ENCODE measurements at places on chromosomes 1 and 21.

DNA sequence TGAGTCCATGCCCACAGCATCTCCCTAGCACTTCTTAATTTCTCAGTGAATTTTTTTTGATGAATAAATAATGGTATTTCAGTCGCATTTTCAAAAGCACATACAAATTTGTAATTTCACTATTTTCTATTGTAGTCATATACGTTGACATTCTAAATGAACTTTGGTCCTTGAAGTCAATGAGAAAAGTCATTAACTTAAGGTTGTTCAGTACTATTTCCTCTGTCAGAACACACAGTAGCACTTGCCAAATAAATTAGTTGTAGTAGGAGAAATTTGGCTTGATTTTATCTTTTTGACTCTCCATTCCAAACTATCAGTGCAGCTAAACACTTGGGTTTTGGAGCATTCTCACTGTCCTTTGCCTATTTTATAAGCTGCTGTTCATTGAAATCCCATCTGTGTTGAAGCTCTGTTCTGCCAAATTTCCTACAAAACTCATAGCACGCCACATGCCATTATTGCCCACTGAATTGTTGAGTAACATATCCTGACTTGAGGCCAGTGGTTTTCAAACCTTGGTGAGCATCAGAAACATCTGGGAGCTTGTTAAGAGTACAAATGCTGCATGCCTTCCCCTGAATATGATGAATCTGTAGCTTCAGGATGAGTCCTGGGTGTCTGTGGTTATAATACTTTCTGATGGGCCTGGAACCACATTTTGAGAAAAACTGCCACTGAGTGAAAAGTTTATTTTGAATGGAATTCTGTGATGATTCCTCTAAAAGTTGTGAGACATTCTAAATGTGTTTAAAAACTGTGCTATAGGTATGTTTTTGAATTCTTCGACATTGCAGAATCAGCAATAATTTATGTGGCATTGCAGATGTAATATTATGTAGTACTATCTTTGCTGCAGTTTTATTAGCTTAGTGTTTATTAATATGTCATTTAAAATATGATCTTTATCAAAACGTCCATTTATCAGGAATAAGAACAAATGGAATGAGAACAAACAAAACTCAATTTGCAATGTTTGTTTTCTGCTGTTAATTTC is 78.9 kb downstream of the DNM3 start:
- peak; percentile 41 for DNase-seq

DNA sequence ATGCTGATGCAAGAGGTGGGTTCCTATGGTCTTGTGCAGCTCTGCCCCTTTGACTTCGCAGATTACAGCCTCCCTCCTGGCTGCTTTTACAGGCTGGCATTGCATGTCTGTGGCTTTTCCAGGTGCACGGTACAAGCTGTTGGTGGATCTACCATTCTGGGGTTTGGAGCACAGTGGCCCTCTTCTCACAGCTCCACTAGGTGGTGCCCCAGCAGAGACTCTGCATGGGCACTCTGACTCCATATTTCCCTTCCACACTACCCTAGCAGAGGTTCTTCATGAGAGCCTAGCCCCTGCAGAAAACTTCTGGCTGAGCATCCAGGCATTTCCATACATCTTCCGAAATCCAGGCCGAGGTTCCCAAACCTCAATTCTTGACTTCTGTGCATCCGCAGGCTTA is 989.0 kb downstream of the PLA2G4A start:
- DNase-seq = no peak

GRCh38 chr1:2417833-2418225 is 5.5 kb upstream of the PEX10 start:
- no peak for DNase-seq

DNA sequence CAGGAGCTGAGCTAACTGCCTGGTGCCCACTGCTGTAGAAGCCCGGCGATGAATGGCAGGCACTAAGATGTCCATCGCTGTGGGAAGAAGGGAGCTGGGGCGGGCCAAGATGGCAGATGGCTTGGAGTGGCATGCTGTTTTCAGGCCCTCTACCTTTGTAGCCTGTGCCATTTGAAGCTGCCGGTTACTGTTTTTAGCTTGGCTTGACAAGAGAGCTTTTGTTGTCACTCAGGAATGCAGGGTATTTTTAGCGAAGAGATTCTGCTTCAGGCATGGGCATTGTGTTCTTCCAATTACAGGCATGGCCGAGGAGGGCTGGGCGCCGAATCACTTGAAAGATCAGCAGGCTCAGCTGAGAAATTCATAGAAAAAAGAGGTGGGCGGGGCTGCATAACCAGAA is 348.7 kb downstream of the RPS6KC1 start:
- no peak for DNase-seq

GRCh38 chr1:15500184-15501178 is 23.5 kb downstream of the CASP9 start:
- no peak for DNase-seq

- peak; percentile 29 for DNase-seq
Measured at GRCh38 chr1:61173118-61173517, 90.8 kb downstream of the NFIA start.

DNA sequence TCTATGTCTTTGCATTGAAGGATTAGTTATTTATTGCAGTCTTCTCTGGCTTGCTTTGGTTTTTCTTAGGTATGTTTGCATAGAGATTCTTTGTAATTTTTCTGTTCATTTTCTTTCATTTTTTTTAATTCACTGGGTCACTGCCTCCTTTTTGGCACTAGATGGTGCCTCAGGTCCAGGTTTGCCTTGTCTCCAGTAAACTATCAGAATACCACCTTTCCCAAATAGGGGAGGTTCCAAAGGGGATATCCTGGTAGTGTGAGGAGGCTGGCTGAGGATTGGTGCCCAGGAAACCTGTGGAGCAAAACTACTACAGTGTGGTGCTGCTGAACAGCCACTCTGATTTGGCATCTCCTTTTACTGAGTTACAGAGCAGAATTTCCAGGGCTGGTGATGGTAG is 257.1 kb downstream of the KCTD3 start:
- DNase-seq = peak; percentile 42

DNA sequence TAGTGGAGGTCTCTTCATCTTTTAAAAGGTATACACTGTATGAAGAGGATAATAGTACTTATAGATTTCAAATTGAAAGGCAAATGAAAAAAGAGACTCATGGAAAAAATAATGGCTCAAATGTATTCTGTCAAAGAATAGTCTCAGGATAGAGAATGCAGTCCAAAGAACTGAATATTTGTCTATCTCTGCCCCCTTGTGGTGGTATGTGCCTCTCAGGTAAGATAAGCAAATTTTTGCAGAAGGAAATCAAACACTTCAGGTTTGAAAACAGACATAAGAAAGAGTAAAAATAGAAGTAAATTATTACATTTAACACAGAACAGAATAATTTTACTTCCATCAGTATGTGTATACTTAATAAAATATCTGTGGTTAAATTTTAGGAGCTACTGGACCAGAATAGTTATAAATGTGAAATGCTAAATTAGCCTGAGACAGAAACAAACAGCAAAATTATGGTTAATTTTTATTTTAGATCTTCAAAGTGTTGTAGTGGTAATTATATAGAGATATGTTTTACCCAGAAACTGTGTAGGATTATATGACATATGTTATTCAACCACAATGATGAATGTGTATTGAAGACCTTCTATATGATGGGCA is 164.4 kb upstream of the PALMD start:
- peak; percentile 70 for DNase-seq

GRCh38 chr1:232274236-232274855 is 355.6 kb downstream of the SIPA1L2 start:
- DNase-seq = no peak

DNA sequence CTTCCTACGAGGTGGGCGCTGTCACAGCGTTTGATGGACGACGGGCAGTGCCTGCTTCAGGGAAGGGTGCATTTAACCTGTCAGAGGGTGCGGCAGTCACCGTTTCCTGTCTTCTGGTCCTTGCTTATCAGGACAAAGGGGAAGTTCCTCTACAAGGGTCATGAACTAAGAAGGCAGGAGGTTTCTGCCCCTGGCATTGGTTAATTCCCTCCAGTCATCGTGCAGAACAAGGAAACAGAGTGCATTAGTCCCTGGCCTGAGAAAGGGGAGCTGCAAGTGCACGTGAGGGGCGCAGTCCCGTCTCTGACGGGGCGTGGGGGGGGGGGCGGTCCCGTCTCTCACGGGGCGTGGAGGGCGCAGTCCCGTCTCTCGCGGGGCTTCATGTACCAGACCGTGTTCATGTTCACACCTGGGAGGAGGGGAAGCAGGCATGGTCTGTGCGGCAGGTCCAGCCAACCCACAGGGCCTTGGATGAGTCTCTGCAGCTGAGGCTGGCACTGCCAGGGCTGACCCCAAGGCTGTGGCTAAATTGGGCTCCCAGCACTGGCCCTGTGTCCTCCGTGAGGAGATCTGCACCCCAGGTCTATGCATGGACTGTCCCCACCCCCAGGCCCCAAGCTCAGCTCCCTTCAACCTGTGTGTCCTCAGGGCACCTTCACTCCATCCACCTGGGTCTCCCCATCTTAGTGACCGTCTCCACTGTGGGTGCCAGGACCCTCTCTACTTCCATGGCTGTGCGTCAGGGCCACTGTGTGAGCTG is 89.2 kb upstream of the COL6A1 start:
- no peak for DNase-seq

DNA sequence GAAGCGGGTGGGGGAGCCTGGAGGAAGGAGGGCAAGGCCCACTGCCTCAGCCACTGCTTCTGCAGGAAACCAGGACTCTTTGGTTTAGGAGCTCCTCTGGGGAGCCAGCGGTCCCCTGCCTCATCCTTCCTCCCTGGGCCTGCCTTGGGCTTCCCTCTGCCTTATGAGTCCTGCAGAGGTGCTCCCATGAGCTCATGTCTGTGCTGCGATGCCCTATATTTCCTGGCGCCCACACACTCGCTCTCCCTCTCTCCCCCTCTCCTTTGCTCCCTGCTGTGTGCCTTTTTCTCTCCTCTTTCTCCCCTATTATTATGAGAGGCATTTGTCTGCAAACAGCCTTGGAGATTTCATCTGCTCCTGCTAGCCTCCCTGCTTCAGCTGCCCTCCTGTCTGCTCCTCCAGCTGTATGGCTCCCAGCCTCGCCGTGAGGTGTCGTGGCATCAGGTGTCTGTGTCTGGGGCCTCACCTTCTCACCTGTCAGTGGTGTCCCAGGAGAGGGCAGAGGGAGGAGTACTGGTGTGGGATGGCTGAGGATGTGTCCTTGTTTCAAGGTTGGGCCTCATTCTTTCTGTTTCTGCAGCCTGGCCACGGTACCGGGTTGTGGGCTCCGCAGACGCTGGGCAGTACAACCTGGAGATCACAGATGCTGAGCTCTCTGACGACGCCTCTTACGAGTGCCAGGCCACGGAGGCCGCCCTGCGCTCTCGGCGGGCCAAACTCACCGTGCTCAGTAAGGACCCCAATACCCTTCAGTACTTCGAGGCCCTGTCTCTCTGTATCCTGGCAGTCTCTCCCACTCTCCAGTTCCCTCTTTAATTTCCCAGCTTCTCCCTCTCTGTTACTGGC is 84.2 kb downstream of the KIRREL1 start:
- no peak for DNase-seq

DNA sequence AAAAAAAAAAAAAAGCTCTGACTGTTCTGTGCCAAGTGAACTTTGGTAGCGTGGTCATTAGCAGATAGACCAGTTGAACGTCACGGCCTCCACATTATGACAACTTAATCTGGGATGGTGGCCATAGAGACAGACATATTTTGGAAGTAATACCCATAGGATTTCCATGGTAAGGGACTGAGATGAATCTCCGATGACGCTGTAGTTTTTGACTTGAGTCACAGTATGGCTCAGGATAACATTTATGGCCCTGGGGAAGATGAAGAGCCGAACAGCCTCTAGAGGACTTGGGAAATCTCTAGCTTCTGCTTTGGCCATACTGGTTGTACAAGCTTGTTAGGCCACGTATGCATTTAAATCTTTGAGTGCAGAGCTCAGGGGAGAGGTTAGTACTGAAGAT is 214.0 kb downstream of the KCNJ6 start:
- DNase-seq = no peak

GRCh38 chr1:10973552-10973951 is 38.9 kb upstream of the TARDBP start:
- DNase-seq = peak; percentile 45

- no peak for DNase-seq
Measured at GRCh38 chr1:63946866-63947491, 173.2 kb downstream of the ROR1 start.

- DNase-seq = no peak
Measured at GRCh38 chr1:8714173-8714572, 103.3 kb downstream of the RERE start.

DNA sequence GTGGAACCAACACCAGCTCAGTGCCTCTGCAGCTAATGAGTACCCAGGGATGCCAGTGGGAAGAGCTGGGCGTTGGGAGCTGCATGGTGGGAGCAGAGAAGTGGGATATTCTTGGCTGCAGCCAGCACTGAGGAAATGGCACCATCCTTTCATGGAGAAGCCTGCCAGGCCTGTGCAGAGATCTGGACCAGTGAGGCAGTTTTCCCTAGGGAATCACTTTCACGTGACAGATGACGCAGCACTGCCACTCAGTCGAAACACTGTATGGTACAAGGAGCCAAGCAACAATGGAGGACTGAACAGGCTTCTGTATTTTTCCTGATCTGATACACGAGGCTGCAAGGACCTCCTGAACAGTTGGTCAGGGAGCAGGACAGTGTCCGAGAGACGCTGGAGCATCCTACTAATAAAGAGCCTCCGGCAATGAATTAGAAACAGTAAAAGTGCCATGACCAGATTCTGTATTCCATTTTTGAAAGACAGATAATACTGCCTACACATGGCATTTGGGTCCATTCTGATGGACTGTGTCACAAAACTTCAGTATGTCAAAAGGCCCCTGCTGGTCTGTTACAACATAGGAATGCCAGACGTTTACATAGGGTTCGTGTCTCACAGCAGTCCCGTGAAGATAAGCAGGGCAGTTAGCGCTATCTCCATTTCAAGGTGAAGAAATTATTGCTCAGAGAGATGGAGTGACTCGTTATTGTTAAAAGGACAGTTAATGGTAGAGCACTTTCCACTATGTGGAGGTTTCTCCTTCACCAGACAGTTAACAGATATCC is 44.0 kb upstream of the LMO4 start:
- no peak for DNase-seq

DNA sequence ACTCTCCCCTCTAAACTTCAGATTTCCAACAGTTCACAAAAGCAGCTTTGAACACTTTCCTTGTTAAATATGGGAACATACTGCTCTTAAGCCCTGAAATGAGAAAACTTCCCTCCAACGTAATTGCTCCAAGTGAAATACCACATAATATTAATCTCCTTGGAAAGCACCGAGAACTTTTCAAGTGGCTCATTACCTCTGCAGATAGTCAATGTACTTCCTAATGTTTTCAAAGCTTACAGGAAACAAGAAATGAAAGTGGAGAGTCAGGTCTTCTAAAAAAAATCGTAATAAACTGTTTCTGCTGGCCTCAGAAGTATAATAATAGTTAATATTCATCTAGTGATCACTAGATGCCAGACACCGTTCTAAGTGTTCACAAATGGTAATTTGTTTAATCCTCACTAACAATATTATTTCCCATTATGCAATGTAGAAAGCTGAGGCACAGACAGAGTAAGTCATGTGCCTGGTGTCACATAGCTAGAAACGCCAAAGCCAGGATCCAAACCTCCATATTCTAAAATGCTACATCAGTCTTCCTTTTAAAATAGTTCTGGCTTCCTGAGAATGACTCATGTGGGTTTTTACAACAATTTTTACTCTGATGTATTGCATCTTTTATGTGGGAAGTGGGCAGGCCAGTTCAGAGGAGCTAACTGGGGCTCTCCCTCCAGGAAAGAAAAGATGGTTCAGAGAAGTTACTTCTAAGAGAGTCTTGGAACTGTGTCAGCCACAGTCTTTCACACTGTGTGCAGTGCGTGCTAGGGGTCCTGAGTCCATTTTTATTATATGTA is 177.2 kb downstream of the PLPPR4 start:
- DNase-seq = peak; percentile 48

GRCh38 chr1:65772607-65773006 is 20.1 kb upstream of the PDE4B start:
- no peak for DNase-seq

GRCh38 chr1:115650961-115651360 is 9.2 kb downstream of the VANGL1 start:
- DNase-seq = no peak
